GM04503 (cell line): ENCODE measurements at places on chromosomes 6 and 20.

DNA sequence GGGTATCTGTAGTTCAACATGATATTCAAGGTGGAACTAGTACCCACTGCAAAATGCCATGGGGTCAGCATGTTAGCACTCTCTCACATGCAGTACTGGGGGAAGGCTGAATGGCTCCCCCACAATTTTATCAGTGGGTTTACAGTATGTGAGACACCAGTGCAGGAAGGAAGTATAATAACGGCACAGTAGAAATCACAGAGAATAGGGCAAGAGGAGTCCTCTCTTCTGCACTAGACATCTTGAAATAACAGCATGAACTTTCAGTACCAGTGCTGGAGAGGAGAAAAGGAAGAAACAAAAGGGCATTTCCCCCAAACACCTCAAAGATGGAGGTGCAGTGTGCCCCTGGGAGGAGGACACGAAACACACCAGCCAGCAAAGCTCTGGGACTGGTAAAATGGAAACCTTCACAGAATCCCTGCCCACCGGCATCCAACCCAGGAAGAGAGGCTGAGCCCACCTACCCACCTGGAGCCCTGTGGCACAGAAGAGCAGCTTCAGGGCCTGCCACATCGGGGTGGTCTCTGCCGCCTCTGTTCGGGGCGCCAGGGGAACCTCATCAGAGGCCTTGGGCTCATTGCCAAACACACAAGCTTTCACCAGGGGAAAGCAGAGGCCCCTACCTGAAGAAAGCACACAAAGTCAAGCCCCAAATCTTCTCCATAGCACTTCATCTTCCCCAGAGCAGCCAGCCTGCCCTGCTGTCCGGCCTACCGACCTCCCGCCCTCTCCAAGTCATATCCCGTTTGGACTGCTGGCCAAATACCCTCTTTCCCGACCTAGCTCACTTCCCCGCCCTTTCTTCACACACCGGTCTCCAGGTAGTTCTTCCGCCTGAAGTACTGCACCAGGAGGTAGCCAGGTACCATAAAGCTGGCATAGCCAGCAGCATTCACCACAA lies 1.2 kb downstream of the SLC35B2 start:
- DNase-seq: no peak

- no peak for DNase-seq
Measured at GRCh38 chr6:148443798-148444560, 101.3 kb downstream of the SASH1 start.

DNA sequence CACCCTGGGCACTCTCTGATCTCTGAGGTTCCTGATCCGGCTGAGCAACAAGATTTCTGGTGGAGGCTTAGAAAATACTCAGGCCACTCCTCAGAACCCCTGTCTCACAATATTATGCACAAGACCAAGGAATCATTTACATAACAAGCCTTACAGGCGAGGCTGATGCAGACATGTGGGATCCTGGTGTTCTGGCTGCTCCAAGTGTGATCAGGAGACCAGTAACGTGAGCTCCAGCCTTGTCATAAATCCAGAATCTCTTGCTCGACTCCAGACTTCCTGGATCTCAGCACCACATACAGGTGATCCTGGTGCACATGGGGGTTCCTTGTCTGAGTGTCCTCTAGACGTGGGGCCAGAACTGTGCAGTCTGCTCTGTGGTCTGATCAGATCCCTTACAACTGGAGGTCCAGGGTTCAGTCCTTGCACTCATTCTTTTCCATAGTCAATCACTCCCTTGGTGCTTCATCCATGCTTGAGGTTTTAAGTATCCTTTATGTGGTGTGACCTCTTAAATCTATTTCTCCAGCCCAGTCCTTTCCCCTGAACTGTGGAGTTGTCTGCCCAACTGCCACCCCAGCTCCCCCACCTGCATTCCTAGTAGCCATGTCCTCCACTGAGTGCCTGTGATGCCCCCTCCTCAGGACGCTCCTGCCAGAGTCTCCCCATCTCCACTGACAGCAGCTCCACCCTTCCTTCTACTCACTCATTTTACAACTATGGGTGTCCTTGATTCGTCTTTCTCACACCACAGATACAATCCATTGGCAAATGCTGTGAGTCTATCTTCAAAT lies 5.1 kb downstream of the HLA-C start:
- DNase-seq: no peak

DNA sequence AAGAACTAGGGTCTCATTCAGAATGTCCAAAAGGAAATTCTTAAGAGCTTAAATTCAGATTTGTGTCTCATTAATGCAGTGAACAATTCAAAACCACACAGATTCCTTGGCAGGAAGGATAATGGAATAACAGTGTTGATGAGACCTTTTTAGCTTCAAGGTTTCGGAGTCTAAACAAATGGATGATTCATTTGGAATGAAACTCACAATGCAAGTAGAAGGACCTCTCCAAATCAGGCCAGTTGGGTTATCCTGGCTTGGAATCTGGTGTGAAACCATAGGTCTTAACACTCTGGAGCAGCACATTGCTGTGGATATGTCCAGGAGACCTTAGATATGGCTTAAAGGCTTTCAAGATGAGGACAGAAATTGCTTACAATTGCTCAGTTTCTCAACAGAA lies 44.9 kb downstream of the KCTD20 start:
- peak; percentile 21 for DNase-seq

DNA sequence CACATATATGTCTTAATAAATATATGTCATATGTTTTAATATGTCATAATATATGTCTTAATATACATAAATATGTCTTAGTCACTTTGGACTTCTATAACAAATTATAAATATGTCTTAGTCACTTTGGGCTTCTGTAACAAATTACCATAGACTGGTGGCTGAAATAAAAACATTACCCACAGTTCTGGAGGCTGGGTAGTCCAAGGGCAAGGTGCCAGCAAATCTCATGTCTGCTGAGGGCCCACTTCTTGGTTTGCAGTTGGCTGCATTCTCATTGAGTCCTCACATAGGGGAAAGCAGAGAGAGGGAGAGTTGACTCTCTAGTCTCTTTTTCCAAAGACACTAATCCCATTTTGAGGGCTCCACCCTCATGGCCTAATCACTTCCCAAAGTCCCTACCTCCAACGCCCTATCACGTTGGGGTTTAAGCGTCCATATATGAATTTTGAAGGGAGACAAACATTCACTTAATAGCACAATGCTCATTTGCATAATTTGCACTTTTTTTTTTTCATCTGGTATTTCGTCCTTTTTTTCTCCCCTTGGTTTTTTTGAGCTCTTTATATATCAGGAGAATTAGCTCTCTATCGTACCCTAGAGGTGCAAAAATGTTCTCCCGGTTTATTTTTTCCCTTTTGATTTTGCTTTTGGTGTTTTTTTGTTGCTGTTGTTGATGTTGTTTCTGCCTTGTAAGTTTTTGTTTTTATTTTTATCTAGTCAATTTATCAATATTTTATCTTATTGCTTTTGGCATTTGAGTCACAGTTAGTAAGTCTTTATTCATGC lies 266.4 kb downstream of the PLCB1 start:
- DNase-seq: no peak

GRCh38 chr20:54254596-54254995 lies 46.7 kb downstream of the PFDN4 start:
- DNase-seq: no peak

- peak; percentile 21 for DNase-seq
Measured at GRCh38 chr6:36104836-36105235, 25.5 kb upstream of the MAPK13 start.

GRCh38 chr6:112886415-112886814 lies 539.3 kb downstream of the RFPL4B start:
- no peak for DNase-seq

DNA sequence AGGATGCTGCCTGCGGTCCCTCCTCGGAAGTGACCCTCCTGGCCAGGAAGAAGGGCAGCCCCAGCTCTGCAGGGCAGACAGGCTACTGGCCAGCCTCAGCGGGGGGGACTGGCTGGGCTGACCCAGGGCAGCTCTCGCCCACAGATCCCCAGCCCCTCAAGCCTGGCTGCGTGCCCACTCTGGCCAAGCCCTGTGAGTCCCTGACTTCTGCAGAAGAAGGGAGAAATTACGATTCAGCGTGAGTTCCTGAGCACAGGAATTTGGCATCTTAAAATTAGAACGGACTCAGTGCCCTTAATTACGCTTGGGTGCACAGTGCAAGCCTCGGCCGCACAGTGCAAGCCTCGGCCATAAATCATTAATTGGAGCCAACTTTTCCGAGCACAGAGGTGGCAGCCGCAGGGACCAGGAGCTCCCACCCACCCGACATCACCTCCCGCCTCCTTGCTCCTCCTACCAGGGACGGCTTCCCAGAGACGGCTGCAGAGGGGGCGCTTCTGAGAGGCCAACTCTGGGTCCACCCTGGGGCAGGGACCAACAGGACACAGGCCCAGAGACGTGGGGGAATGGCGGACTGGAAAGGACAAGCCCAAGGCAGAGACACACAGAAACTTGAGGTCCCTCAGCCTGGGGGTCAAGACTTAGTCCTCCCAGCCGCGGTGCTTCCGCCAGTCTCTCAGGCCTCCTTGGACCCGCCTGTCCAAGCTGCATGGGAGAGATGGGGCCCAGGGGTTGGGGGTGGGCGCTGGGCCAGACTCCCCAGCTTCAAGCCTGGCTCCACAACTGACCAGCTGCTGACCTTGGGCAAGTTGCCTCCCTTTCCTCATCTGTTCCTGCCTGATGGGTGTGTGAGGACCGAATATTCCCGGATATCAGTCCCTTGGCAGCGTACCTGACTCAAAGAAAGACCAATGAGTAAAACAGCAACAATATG lies 165.4 kb downstream of the TAF4 start:
- no peak for DNase-seq
